Activated T-cell treated with anti-CD3 and anti-CD28 coated beads, Interleukin-2, amount 50 U/mL, for 24 hours (primary cell): ENCODE measurements at places on chromosomes 11 and 22.

- H3K4me3 ChIP-seq = no peak overlapping the region
- DNase-seq = no peak
- no peak overlapping the region for H3K27ac ChIP-seq
- peaks cover 31% of the 10 kb centered on the region for H3K4me1 ChIP-seq
Measured at GRCh38 chr22:41613456-41613855, 7.4 kb downstream of the DESI1 start.

- no peaks in the 10 kb centered on the region for H3K4me1 ChIP-seq
- H3K4me3 ChIP-seq = no peak overlapping the region
- no peaks in the 10 kb centered on the region for H3K36me3 ChIP-seq
- no peak overlapping the region for H3K27ac ChIP-seq
- no peak for DNase-seq
- H3K27me3 ChIP-seq = no peaks in the 10 kb centered on the region
Measured at GRCh38 chr11:40513281-40513680, 946.2 kb downstream of the LRRC4C start.

GRCh38 chr11:113602483-113602882, 103.6 kb downstream of the TMPRSS5 start:
- H3K27me3 ChIP-seq = peaks cover 36% of the 10 kb centered on the region
- no peaks in the 10 kb centered on the region for H3K36me3 ChIP-seq

DNA sequence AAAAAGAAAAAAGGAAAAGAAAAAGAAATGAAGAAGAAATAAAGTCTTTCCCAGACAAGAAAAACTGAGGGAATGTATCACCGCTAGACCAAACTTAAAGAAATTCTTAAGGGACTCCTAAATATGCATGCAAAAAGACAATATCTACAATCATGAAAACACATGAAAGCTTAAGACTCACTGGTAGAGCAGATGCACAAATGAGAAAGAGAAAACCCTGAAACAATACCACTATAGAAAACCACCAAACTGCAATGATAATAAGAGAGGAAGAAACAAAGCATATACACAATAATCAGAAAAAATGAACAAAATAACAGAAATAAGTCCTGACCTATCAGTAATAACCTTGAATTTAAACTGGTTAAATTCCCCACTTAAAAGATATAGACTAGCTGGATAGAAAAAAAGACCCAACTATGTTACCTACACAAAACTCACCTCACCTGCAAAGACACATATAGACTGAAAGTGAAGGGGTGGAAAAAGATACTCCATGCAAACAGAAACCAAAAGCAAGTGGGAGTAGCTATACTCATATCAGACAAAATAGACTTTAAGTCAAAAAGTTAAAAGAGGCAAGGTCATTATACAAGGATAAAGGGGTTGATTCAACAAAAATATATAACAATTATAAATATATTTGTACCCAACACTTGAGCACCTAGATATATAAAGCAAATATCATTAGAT, 61.3 kb upstream of the NARS2 start:
- peaks cover 13% of the 10 kb centered on the region for H3K4me1 ChIP-seq
- no peaks in the 10 kb centered on the region for H3K36me3 ChIP-seq
- H3K4me3 ChIP-seq = no peak overlapping the region
- peaks cover 26% of the 10 kb centered on the region for H3K27me3 ChIP-seq
- DNase-seq = no peak

- H3K4me1 ChIP-seq = peaks cover 22% of the 10 kb centered on the region
- H3K36me3 ChIP-seq = peaks cover 53% of the 10 kb centered on the region
- DNase-seq = no peak
- H3K4me3 ChIP-seq = no peak overlapping the region
- no peak overlapping the region for H3K27ac ChIP-seq
Measured at GRCh38 chr22:20869234-20869633, 10.4 kb downstream of the SNAP29 start.

DNA sequence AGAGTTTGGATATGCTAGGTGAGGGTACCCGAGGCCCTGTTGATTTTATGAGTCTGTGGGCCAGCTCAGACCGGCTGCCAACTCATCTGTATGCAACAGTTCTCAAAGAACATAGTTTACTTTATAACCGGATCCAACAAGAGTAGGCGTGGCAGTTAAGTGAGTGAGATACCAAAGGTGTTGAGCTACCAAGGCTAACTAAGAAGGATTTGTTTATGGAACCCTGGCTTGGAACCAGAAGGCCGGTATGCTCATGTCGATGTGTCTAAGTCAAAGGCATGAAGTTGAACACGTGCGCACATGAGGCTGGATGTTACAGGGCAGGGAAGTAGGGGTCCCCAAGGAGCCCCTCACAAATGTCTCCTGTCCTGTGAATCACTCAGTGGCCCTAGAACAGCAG, at the start of gene KCNJ1:
TSS of gene KCNJ1 (minus strand) at position 20 of the 400 bp plus-strand sequence. CDS start 27,053 bp downstream, outside the sequence.
- H3K27me3 ChIP-seq = no peaks in the 10 kb centered on the region
- DNase-seq = peak; percentile 37
- no peaks in the 10 kb centered on the region for H3K36me3 ChIP-seq
- H3K27ac ChIP-seq = no peak within 1 kb of the TSS

GRCh38 chr11:26834601-26835000, 112.7 kb upstream of the SLC5A12 start:
- H3K27ac ChIP-seq = no peak overlapping the region
- H3K4me1 ChIP-seq = no peaks in the 10 kb centered on the region
- no peak for DNase-seq
- H3K36me3 ChIP-seq = no peaks in the 10 kb centered on the region
- no peaks in the 10 kb centered on the region for H3K27me3 ChIP-seq

- peak overlapping the region; percentile 67 for H3K27ac ChIP-seq
- no peak overlapping the region for H3K4me3 ChIP-seq
- H3K36me3 ChIP-seq = peaks cover 97% of the 10 kb centered on the region
- peaks cover 32% of the 10 kb centered on the region for H3K4me1 ChIP-seq
Measured at GRCh38 chr11:68574308-68574707, 110.0 kb upstream of the GAL start.

- no peak for DNase-seq
- no peaks in the 10 kb centered on the region for H3K27me3 ChIP-seq
- peaks cover 23% of the 10 kb centered on the region for H3K4me1 ChIP-seq
- H3K27ac ChIP-seq = no peak overlapping the region
- no peak overlapping the region for H3K4me3 ChIP-seq
- no peaks in the 10 kb centered on the region for H3K36me3 ChIP-seq
Measured at GRCh38 chr11:112318184-112318591, 57.5 kb upstream of the PLET1 start.

GRCh38 chr11:84471501-84471900, 1155.6 kb downstream of the DLG2 start:
- no peak for DNase-seq
- H3K27me3 ChIP-seq = no peaks in the 10 kb centered on the region
- H3K4me3 ChIP-seq = no peak overlapping the region
- no peak overlapping the region for H3K27ac ChIP-seq
- H3K36me3 ChIP-seq = no peaks in the 10 kb centered on the region
- no peaks in the 10 kb centered on the region for H3K4me1 ChIP-seq

GRCh38 chr11:11336664-11337063, 16.4 kb downstream of the CSNK2A3 start:
- peaks cover 9% of the 10 kb centered on the region for H3K27me3 ChIP-seq
- H3K36me3 ChIP-seq = no peaks in the 10 kb centered on the region
- no peak for DNase-seq
- no peaks in the 10 kb centered on the region for H3K4me1 ChIP-seq

DNA sequence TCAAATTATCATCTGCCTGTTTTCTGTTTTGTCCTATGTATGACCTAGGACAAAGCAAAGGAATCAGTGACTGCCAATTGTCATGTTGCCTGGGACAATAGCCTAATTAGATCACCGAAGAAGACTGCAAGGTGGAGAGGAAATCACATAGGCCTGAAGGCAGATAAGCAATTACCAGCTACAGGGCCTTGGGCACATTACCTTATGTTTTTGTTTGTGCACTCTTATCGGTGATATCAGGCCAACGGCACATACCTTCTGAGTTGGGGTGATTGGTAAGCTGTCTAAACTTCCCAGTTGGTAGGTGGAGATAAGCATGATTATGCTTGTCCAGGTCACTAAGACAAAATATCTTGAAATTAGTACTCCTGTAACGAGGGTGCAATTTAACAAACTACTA, 58.1 kb upstream of the FAM181B start:
- no peaks in the 10 kb centered on the region for H3K36me3 ChIP-seq
- H3K4me1 ChIP-seq = no peaks in the 10 kb centered on the region
- no peak overlapping the region for H3K4me3 ChIP-seq
- no peak overlapping the region for H3K27ac ChIP-seq
- DNase-seq = no peak
- H3K27me3 ChIP-seq = no peaks in the 10 kb centered on the region

- DNase-seq = no peak
- peaks cover 37% of the 10 kb centered on the region for H3K4me1 ChIP-seq
- H3K27me3 ChIP-seq = no peaks in the 10 kb centered on the region
- peaks cover 94% of the 10 kb centered on the region for H3K36me3 ChIP-seq
Measured at GRCh38 chr11:72024069-72024754, 25.5 kb downstream of the IL18BP start.

DNA sequence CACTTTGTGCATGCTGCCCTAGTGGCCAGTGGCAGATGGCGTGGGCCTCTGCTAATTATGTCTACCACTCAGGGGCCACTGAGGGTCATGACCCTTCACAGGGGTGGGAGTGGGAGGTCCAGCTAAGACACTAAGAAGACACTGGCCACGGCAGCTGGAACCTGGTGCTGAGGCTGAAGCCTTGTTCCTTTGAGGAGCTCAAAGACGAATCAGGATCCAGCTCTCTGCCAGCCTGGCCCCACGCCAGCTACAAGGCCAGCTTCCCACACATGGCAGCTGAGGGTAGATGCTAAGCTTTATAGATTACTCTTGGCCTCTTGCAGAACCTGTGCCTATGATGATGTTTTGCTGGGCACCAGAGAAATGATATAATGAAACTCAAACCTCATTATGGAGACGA, 226.3 kb downstream of the DSCAML1 start:
- H3K4me3 ChIP-seq = no peak overlapping the region
- DNase-seq = no peak
- no peaks in the 10 kb centered on the region for H3K4me1 ChIP-seq
- H3K27ac ChIP-seq = no peak overlapping the region
- H3K27me3 ChIP-seq = peaks cover 16% of the 10 kb centered on the region

DNA sequence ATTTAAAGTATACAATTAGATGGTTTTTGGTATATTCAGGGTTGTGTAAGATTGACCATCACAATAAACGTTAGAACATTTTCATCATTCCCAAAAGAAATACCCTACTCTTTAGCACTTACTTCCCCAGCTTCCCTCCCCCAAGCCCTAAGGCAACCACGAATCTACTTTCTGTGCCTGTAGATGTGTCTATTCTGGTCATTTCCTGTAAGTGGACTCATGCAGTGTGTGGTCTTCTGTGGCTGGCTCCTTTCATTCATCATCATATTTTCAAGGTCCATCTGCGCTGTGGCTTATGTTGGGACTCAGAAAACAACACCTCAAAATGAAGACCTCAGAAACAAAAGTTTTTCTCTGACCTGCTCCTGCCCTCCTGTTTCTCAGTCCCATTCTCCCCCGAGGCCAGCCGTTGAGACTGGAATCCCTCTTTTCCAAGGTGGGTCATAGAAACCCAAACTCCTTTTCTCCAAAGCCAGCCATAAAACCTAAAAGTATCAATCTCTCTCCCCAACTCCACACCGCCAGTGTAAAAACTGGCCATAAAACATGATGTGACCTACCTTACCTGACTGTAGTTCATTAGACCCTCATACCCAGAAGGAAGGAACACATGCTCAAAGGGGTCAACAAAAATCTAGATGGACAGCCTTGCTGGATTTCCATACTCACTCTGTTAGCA, 12.9 kb upstream of the TMPRSS13 start:
- DNase-seq = no peak
- H3K27me3 ChIP-seq = no peaks in the 10 kb centered on the region
- no peak overlapping the region for H3K4me3 ChIP-seq

DNA sequence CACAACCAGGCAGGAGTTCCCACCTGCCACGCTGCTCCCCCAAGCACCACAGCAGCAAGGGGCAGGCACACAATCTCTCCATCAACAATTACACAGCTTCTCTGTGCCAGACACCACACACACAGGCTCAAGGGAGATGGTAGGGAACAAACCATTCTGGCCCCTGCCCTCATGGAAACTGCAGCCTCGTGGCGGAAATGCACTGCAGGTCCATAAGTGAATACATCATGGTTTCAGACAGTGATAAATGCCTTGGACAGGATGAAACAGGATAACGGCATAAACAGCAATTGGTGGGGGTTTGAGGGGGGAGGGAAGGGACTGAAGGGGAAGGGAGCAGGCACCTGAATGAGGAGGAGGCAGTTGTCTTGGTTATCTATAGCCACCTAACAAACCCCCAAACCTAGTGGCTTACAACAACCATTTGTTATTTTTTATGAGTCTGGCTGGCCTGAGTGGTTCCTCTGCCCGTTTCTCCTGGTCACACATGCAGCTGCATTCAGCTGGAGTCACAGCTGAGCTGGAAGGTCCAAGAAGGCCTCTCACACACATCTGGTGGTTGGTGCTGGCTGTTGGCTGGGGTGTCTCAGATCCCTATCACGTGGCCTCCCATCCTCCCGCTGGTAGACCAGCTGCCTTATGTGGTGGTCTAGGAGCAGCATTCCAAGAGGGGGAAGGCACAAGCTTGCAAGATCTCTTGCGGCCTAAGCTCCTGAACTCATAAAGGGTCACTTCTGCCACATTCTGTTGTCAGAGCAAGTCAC, 15.0 kb upstream of the YWHAH start:
- H3K36me3 ChIP-seq = no peaks in the 10 kb centered on the region
- no peak overlapping the region for H3K27ac ChIP-seq
- no peak for DNase-seq
- H3K4me3 ChIP-seq = no peak overlapping the region
- H3K4me1 ChIP-seq = no peaks in the 10 kb centered on the region

GRCh38 chr11:72814286-72815109, at the start of gene ATG16L2:
Gene ATG16L2 (plus strand): TSS chr11:72814411. CDS start chr11:72814446, 35 bp downstream.
- H3K27ac ChIP-seq = peak within 1 kb of the TSS; percentile 99
- H3K36me3 ChIP-seq = peaks cover 86% of the 10 kb centered on the region
- DNase-seq = no peak
- H3K4me3 ChIP-seq = peak within 1 kb of the TSS; percentile 100
- peaks cover 44% of the 10 kb centered on the region for H3K4me1 ChIP-seq

GRCh38 chr11:2462543-2462985, 17.8 kb downstream of the KCNQ1 start:
- DNase-seq = no peak
- H3K36me3 ChIP-seq = no peaks in the 10 kb centered on the region
- H3K4me1 ChIP-seq = peaks cover 54% of the 10 kb centered on the region
- no peaks in the 10 kb centered on the region for H3K27me3 ChIP-seq
- no peak overlapping the region for H3K27ac ChIP-seq

DNA sequence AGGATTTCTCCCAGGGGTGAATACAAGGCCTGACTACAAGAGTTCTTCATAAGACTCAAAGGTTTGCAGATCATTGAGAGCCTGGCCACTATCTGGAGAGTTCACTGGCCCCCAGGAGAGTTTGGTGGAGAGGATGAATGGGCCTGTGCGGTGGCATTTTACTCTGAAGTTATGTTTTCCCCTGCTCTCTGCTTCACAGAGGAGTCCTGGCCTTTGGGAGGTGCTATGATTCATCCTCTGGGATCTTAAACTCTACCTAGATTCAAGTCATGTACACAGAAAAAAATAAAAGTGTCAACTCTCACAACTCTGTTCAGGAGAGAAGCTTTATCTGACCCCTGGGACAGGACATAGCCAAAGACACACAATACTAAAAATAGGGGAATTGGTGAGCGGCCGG, 159.1 kb upstream of the CARD18 start:
- H3K4me3 ChIP-seq = no peak overlapping the region
- peaks cover 11% of the 10 kb centered on the region for H3K27me3 ChIP-seq
- no peaks in the 10 kb centered on the region for H3K36me3 ChIP-seq
- DNase-seq = no peak
- peaks cover 31% of the 10 kb centered on the region for H3K4me1 ChIP-seq
